Panc1 (cell line): ENCODE measurements at places on chromosomes 16 and 17. TPM values are rescaled to one million over a fixed set of nuclear protein-coding genes. Genes with fewer than 3 reads are reported as not detected.
A peak's percentile ranks its signal among the peaks of the same experiment; 100 is the strongest.

- no peak for DNase-seq
Observed at GRCh38 chr17:27503611-27504010, 47.4 kb downstream of the KSR1 start.

DNA sequence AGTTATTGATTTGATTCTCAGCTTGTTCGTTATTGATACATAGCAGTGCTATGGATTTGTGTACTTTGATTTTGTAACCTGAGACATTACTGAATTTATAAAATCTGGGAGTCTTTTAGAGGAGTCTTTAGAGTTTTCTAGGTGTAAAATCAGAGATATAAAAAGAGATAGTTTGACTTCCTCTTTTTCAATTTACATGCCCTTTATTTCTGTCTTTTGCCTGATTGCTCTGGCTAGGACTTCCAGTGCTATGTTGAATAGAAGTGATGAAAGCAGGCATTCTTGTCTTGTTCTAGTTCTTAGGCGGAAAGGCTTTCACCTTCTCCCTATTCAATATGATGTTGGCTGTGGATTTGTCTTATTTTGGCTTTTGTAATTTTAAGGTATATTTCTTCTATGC lies 106.2 kb downstream of the PHKB start:
- no peak for DNase-seq

VAT1L gene
- not detected for total RNA-seq

- no peak for DNase-seq
Observed at GRCh38 chr16:60816461-60816860, 1219.8 kb downstream of the CDH8 start.

- DNase-seq, result no peak
Observed at GRCh38 chr16:87792205-87792565, 26.4 kb upstream of the KLHDC4 start.

DNA sequence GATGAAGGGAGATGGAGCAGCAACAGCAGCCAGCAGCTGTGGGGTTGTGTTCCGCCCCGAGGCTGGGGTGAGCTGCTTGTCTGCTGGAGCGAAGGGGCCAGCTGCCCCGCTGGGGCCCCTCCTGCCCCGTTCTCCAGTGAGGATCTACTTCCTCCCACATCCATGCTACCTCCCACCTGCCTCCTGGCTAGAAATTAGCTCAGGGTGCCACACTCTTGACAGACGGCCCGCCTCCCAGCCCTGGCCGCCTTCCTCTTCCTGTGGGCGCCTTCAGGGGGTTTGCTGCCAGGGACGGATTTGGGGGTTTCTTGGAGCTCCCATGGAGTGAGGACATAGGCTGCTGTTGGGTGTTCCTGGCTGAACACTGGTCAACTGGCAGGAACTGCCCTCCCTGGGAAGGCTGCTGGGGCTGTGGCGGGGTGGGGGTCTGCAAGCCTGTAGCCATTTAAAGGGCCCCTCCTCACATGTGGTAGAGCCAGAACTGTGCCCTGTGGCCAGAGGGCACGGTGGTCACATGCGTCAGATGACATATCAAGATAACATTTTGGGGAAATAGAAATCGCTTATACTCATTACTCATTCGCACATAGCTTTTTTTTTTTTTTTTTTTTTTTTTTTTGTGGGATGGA lies 13.1 kb downstream of the TBC1D24 start:
- no peak for DNase-seq

- peak; percentile 98 for DNase-seq
Observed at GRCh38 chr17:7857713-7858521, at the start of gene CYB5D1. TSS of gene CYB5D1 (plus strand) at chr17:7858003. CDS start at chr17:7858135, 132 bp downstream.

GRCh38 chr17:19805006-19805405 lies 56.9 kb upstream of the ALDH3A1 start:
- DNase-seq, result no peak

GRCh38 chr16:49588026-49588425 lies 214.4 kb downstream of the C16orf78 start:
- DNase-seq, result no peak

GRCh38 chr16:81528256-81528655 lies 83.6 kb downstream of the CMIP start:
- DNase-seq, result no peak

GRCh38 chr17:80984749-80985148 lies 6.9 kb upstream of the CHMP6 start:
- no peak for DNase-seq

- no peak for DNase-seq
Observed at GRCh38 chr17:6276711-6277110, 158.2 kb downstream of the AIPL1 start.

KRT25 gene
- total RNA-seq, result not detected

DNA sequence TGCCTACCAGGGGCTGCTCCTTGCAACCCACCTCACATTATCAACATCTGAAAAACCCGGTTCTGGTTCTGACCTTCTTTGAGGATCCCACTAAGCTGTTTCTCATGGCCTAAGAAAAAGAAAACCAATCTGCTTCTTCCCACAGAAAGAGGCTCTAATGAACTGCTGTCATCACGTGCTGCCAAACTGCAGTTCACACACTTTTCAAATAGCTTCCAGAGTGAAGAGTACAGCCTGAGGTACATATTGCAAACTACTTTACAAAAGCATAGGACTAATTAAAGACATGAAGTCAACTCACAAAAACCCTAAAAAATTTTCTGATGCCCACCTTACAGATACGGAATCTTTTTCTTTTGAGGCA lies 36.7 kb downstream of the SMG6 start:
- DNase-seq, result no peak

DNA sequence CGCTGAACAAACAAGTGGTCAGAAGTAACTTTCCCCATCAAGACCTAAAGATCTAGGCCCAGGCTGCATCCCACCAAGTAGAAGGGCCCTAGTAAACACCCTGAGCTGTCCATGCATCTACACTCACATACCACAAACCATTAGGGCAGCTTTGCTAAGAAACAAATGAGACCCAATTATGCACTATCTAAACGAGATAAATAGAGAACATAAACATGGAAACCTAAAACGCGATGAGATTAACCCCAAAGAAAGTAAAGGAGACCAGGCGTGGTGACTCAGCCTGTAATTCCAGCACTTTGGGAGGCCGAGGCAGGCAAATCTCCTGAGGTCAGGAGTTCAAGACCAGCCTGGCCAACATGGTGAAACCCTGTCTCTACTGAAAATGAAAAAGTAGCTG lies 5.8 kb downstream of the TXNDC11 start:
- DNase-seq, result no peak

PMFBP1 gene
- total RNA-seq, result 0.10 TPM

KRTAP3-1 gene
- total RNA-seq, result not detected

- no peak for DNase-seq
Observed at GRCh38 chr17:77352996-77353395, 212.2 kb downstream of the SEC14L1 start.

DNA sequence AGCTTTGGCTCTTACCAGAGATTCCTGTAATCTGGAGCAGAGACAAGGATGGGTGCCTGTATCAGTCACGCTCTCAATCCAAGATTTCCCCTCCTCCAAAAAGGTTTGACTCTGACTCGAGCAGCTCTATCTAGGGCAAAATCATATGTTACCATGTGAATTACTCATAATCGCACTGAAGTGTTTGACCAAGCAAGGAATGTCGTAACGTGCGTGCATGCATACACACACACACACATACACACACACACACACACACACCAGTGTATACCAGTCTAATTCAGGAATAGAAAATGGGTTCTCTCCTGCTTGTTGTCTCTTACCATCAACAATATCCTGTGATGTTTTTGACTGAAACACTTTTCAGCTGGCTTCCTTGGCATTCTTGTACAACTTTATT lies 835.1 kb downstream of the KCNJ2 start:
- DNase-seq, result no peak

PDE6G gene
- 0.85 TPM for total RNA-seq

DNA sequence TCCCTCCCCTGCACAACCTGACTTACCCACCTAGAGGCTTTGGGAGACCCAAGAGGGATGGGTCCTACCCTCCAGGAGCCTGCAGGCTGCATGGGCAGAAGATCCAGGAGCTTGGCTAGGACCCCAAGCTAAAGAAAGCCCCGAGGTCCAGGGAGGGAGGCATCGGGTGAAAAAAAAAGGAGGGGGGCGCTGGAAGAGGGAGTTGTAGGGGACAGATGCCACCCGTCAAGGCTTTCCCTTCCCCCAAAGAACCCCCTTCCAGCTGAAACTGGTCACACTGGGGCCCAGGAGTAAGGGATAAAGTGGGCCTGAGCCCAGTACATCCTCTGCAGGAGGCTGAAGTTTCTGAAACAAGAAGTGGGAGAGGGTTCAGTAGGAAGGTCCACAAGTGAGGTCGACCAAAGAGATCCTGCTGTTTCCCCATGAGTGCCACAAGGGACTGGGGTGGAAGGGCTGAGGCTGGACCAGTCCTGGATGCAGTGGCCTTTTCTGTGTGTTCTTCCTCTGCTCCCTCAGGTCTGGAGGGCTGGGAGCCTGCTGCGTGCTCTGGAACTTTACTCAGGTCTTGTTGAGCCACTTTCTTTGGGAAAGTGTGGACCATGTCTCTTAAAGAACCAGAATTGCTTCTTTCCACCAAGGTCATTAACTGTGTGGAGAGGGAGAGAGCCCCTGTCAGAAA lies 14.2 kb upstream of the CBFB start:
- DNase-seq, result no peak

MGAT5B gene
- total RNA-seq, result 34.9 TPM

GRCh38 chr16:21717608-21718007 lies 53.8 kb downstream of the OTOA start:
- DNase-seq, result no peak

DNAH2 gene
- 0.13 TPM for total RNA-seq

RCVRN gene
- not detected for total RNA-seq

DNA sequence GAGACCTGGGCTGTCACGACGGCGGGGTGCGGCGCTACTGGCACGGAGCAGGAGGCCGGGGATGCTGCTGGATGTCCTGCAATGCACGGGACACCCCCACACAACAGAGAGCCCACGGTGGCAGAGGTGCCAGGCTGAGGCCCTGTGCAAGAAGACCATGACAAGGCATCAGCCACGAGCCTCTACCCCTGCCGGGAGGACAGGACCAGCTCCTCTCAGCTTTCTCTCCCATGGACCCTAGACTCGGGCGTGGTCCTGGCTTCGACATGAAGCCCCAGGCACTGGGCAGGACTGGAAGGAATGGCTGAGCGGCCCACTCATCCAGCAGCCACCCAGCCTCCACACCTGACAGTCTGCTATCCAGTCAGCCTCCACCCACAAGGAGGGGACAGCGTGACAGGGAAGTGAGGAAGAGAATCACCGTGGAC lies 25.6 kb downstream of the SLC7A5 start:
- no peak for DNase-seq

HBA2 gene
- total RNA-seq, result not detected

- no peak for DNase-seq
Observed at GRCh38 chr17:2613089-2613808, 19.8 kb downstream of the PAFAH1B1 start.

DNA sequence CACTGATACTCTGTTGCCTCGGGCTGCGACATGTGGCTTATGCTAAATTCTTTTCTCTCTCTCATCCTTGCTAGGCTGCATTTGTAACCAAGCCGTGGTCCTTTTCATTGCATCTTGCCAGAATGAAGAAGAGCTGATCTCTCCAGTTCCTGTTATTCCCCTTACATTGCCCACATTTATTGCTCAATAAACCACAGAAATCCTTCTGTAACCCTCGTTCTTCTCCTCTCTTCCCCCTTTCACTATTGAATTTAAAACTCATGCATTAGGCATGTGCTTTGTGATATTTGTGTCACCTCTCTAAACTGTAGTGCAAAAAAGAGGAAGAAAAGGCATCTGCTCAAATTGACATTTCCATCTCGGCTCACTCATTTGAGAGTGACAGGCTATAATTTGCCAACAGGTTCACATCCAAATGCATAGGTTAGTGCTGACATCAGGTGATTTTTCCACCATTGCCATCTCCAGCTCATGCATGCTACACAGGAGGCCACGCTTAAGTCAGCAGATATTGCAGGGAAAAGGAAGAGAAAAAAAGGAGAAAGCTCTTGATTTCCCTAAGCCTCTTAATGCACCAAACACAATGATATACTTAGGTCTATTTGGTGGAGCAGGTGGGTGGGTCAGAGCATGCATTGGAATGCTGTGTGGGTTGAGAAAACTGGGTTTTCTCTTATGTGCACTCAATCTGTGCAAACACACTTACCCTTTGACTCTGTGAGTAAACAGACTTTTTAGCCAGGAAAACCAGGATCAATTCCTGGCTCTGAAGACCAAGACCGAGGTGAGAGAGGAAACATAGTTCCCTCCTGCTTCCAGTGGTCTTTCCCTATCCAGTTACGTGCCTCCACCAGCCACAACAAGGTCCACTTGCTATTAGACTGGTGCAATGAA lies 642.7 kb downstream of the HS3ST4 start:
- DNase-seq, result no peak

FSCN2 gene
- 1.2 TPM for total RNA-seq

- DNase-seq, result no peak
Observed at GRCh38 chr17:21379080-21379711, 3.0 kb downstream of the KCNJ12 start.

GRCh38 chr17:79000396-79001189 lies 9.0 kb downstream of the CANT1 start:
- DNase-seq, result no peak

GRCh38 chr17:8701221-8701620 lies 43.4 kb downstream of the CCDC42 start:
- DNase-seq, result no peak

DNA sequence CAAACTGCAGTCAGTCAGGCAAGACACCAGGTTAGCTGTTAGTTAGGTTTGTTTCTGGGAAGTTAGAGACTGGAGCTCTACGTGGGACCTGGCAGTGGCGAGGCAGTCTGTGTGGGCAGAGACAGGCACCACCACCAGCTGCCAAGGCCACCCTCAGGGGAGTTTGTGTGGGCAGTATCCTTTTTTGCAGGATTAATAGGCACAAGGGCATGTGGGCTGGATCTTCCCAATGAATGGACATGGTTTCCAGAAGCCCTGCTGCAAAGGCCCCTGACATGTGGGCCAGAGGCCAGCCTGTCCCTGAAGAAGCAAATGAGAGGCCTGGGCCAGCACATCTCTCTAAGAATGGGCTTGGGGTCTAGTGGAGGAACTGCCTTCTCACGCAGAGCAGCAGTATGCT lies 19.2 kb upstream of the SREBF1 start:
- DNase-seq, result no peak

LLGL2 gene
- total RNA-seq, result 201 TPM

DNA sequence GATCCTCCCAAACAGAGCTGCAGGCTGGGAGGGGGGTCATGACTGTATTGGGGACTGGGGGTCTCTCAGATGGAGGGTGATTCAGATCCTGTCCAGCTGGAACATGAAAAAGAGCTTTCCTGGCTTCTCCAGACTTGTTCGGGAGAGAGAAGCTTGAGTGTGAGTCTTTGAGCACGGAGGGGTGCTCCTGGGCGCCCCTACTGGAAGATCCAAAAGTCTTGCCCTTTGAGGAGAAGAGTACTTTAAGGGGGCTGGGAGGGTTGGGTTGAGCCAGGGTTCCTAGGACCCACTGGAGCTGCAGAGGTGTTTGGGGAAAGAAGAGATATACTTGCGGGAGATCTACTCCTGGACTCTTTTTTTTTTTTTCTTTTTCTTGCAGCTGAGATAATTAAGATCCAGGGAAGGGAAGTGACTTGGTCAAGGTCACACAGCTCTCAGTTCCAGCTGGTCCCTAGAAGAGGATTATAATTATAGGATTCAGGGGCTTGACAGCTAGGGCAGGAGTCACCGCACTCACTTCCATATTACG lies 8.4 kb downstream of the RARA start:
- no peak for DNase-seq

- no peak for DNase-seq
Observed at GRCh38 chr17:80115159-80115558, 13.8 kb downstream of the GAA start.

- DNase-seq, result no peak
Observed at GRCh38 chr16:83959656-83960434, 6.8 kb downstream of the OSGIN1 start.

- no peak for DNase-seq
Observed at GRCh38 chr17:68346448-68346847, 55.2 kb downstream of the ARSG start.

EVPLL gene
- not detected for total RNA-seq

ITGAX gene
- total RNA-seq, result 0.49 TPM

- no peak for DNase-seq
Observed at GRCh38 chr16:80743273-80743672, 61.1 kb downstream of the CDYL2 start.
